ENCODE measurements at places on chromosomes 13 and 19.

DNA sequence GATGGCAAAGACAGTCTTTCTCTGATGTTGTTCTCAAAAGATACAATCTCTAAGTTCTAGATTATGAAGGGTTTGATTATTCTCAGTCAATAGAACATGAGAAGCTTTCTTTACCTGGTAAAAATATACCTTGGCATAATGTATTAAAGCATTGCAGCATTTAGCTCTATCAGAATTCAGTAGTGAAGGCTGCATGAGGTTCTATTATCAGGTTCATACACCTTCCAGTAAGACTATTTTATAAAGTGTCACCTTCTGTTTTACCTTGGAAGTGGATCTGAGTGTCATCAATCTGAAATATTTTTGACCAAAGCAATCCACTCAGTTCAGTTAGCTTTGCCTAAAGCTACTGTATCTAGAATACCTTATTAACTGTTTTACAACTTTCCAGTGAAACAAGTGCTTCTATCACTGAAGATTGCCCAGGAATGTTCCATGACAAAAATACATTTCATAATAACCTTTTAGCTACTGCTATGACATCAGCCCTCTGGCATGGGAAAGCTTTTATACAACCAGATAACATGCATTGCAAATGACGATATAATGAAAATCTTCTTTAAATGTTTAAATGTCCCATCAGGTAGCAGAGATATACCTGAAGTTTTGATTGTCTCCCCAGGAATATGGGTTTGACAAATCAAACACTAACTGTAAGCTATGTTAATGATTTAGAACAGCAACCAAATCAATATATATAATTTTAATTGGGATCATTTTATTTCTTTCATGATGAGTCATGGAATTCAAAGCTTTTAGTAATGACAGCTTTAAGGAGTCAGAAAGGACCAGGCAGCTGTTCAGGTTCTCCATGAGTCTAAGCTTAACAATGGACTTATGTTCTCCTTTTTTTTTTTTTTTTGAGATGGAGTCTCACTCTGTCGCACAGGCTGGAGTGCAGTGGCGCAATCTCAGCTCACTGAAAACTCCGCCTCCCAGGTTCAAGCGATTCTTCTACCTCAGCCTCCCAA is 72.2 kb downstream of the UFM1 start:
- no peaks in the 10 kb centered on the region for H3K36me3 ChIP-seq
- H3K4me3 ChIP-seq, result no peak overlapping the region
- no peaks in the 10 kb centered on the region for H3K27me3 ChIP-seq
- H3K27ac ChIP-seq, result no peak overlapping the region
- DNase-seq, result no peak
- H3K4me1 ChIP-seq, result no peaks in the 10 kb centered on the region

DNA sequence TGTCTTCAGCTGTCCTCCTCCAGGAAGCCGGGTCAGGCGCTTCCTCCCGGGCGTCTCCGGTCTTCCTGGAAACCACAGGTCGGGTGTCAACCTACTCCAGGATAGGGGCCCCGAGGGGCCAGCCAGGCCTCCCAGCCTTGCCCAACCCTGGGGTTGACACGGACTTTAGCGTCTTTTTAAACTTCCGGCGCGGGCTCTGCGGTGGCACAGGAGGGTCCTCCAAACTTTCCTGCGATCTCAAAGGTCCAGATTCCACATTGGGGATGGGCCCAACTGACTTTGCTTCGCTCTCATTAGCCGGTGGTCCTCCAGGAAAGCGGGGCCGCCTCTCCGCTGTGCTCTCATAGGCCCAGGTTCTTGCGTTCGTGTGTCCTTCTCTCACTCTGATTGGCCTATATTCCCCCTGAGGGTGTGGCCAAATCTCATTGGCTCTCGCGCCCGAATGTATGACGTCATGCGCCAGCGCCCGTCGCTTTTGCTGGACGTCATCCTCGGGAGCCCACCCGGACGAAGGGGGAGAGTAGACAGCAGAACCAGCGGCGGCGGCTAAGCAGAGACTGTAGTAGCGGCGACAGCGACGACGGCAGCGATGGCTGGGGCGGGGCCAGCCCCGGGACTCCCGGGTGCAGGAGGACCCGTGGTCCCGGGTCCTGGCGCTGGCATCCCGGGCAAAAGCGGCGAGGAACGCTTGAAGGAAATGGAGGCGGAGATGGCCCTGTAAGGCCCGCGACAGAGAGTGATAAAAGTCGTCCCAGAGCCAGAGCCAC is at the start of gene RBM42:
TSS of gene RBM42 (plus strand) at position 472 of the 767 bp plus-strand sequence. CDS start at position 590, 118 bp downstream.
- peak within 1 kb of the TSS; percentile 27 for H3K4me3 ChIP-seq
- peak within 1 kb of the TSS; percentile 88 for H3K27ac ChIP-seq
- DNase-seq, result peak; percentile 98
- no peaks in the 10 kb centered on the region for H3K27me3 ChIP-seq
- peaks cover 32% of the 10 kb centered on the region for H3K36me3 ChIP-seq

DNA sequence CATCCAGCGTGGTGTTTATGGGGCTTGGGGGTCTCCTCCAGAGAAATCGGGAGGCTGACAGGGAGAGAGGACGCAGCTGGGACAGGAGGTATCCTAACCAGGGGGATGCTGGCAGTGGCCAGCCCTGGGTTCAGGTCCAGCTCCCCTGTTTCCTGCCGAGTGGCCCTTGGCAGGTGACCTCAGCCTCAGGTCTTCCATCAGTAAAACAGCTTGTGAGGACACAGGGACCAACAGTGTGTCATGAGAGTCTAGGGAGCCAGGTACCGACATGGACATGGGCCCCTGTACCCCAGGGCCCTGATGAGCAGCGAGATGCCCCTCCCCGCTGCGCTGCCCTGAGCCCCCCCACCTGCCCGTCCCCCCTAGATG is 19.6 kb downstream of the EVI5L start:
- H3K4me1 ChIP-seq, result peaks cover 8% of the 10 kb centered on the region
- no peaks in the 10 kb centered on the region for H3K36me3 ChIP-seq
- no peak overlapping the region for H3K4me3 ChIP-seq
- no peaks in the 10 kb centered on the region for H3K27me3 ChIP-seq
- no peak for DNase-seq
- no peak overlapping the region for H3K27ac ChIP-seq

GRCh38 chr13:30567072-30567471 is 50.6 kb upstream of the USPL1 start:
- no peak for DNase-seq
- peaks cover 3% of the 10 kb centered on the region for H3K4me1 ChIP-seq
- no peaks in the 10 kb centered on the region for H3K27me3 ChIP-seq
- no peak overlapping the region for H3K27ac ChIP-seq
- no peaks in the 10 kb centered on the region for H3K36me3 ChIP-seq

- H3K27ac ChIP-seq, result no peak overlapping the region
- H3K36me3 ChIP-seq, result no peaks in the 10 kb centered on the region
- H3K27me3 ChIP-seq, result no peaks in the 10 kb centered on the region
- no peak overlapping the region for H3K4me3 ChIP-seq
- no peak for DNase-seq
These were observed 232.6 kb downstream of the TEX29 start for GRCh38 chr13:111552891-111553655.

Measured in CD4-positive, alpha-beta memory T cell (primary cell).